Renal cortical epithelial cell (primary cell): ENCODE measurements at places on chromosomes 13 and 19. TPM values are rescaled to one million over a fixed set of nuclear protein-coding genes. Genes with fewer than 3 reads are reported as not detected.

DNA sequence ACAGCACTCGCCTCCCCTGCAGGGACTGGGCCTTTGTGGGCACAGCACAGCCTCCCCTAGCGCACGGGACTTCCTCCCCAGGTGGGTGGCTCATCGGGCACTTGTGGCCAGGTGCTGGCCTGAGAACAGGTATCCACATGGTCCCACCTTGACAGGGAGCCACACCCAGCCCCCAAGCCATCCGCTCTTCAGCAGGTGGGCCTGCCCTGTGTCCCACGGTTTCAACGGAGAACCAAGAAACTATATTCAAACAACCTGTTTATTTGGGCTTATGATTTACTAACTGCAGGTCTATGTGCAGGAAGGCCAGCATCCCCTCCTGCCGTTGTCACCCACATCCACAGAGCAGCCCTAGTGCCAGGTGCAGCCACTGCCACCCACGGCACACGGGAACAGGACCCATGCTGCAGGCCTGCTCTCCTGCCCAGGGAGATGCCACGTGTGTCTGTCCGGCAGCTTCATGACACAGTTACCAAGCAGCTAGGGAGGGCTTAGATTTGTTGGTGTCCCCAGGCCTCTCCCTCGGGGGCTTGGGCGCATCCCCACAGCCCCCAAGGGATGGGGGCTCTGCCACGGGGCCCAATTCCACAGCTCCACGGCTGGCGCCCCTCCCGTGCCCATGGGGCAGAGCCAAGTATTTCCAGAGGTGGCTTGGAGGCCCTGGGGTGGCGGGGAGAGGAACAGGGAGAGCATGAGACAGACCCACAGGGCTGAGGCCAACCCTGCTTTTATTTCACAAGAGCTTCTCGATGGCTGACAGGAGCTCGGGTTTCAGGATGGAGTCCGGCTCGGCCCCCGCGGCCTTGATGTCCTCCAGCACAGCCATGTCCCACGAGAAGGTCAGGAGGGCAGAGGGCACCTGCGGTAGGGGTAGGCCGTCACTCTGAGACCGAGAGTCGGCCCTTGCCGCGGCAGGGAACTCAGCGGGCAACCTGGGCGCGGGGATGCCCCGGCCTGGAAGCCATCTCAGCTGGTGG is 12.5 kb downstream of the UBXN6 start:
- no peak for DNase-seq

DNA sequence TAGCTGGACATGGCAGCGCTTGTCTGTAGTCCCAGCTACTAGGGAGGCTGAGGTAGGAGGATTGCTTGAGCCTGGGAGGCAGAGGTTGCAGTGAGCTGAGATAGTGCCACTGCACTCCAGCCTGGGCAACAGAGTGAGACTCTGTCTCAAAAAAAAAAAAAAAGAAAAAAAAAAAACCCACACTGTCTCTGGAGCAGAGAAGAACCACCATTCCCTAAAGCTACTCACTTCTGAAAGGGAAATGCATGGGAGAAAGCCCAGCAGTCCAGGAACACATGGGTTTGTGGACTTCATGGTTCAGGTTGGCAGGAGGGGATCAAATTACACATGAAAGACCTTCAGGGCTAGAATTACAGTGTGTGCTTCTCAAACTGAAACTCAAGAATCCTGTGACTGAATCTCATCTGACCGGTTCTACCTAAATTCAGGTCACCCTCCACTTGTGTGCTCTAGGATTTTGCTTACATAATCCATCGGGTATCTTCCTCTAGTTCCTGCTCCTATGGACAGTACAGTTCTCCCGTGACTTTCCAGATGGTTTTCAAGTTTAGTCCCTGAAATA is 30.2 kb upstream of the CPB2 start:
- peak; percentile 82 for DNase-seq

DNA sequence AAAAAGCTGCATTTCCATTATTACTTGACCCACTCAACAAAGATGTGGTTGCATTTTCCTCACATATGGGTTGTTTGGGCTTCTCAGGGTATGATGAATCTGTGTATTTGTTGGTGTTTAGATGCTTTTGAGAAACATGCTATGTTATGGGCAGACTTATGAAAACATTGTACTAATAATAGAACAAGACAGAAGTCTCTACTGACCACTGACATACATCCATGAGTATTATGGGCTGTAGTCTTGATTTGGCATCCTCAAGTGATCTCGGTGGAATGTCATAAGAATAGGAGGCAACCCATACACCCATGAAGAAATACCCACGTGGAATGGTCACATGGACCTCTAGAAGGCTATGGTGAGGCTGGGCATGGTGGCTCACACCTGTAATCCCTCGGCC is 36.3 kb upstream of the ABCC4 start:
- no peak for DNase-seq

The C3 gene
- 157 and 2,273 TPM in 2 replicates for total RNA-seq
